ENCODE measurements at places on chromosomes 3 and 15. TPM values are rescaled to one million over a fixed set of nuclear protein-coding genes. Genes with fewer than 3 reads are reported as not detected.

The ATP13A4 gene
- 0.14 TPM for total RNA-seq

The SKOR1 gene
- total RNA-seq, result 0.76 TPM

The C2CD4A gene
- total RNA-seq, result not detected

The SERPINI2 gene
- 0.81 TPM for total RNA-seq

The SMCO1 gene
- total RNA-seq, result not detected

The FOXB1 gene
- total RNA-seq, result not detected

The YEATS2 gene
- total RNA-seq, result 20.8 TPM

The DNASE1L3 gene
- 9.3 TPM for total RNA-seq

The PLAAT1 gene
- total RNA-seq, result 3.7 TPM

The ZNF660 gene
- total RNA-seq, result 6.2 TPM

The NR2F2 gene
- 213 TPM for total RNA-seq

The DPPA2 gene
- not detected for total RNA-seq

The CELSR3 gene
- total RNA-seq, result 0.65 TPM

The HACD2 gene
- 19.9 TPM for total RNA-seq

The PDZRN3 gene
- total RNA-seq, result 71.9 TPM

The TF gene
- total RNA-seq, result 1.0 TPM

The HOMER2 gene
- total RNA-seq, result 3.0 TPM

The SGO1 gene
- 0.19 TPM for total RNA-seq

The AGTR1 gene
- total RNA-seq, result 8.9 TPM

The ANKRD34C gene
- total RNA-seq, result 0.19 TPM

The LMOD3 gene
- not detected for total RNA-seq

The ZBTB38 gene
- total RNA-seq, result 101 TPM

The PSTPIP1 gene
- 18.1 TPM for total RNA-seq

The PLCL2 gene
- total RNA-seq, result 11.9 TPM

The IL12A gene
- not detected for total RNA-seq

The AGBL1 gene
- not detected for total RNA-seq

The CSPG4 gene
- 134 TPM for total RNA-seq

The C3orf22 gene
- not detected for total RNA-seq

The PRR20G gene
- total RNA-seq, result not detected

The GOLGA8K gene
- total RNA-seq, result 3.2 TPM

The LPCAT4 gene
- 35.4 TPM for total RNA-seq

The GHSR gene
- total RNA-seq, result not detected

The CDHR4 gene
- 0.46 TPM for total RNA-seq

Measured in posterior vena cava (tissue), 2 donors.